Activated CD4-positive, alpha-beta T cell treated with anti-CD3 and anti-CD28 coated beads, Interleukin-2, amount 50 U/mL, for 1 hour (primary cell): ENCODE measurements at places on chromosomes 6 and 20.

DNA sequence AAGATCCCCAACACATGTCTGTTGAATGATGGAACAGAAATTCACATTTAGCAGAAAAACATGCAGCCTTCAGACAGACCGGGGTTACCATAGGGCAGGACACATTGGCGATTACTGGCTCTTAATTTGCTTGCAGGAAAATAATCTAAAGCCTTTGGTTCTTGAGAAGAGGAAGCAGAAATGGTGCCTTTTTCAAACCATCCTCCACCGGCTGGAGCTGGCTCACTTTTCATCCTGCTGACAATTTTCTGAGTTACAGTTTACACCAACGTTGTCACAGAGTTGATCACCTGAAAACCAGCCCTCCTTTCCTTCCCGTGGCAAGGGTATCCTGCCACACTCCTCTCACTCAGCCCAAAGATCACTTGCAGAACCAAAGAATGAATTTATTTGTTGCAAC is 32.6 kb downstream of the SF3B5 start:
- no peak for DNase-seq

- DNase-seq = no peak
Observed at GRCh38 chr20:665276-665675, 10.3 kb downstream of the SCRT2 start.

- no peak for DNase-seq
Observed at GRCh38 chr20:62993856-62994494, 12.8 kb downstream of the BHLHE23 start.

- no peak for DNase-seq
Observed at GRCh38 chr6:96844530-96844929, 7.3 kb upstream of the GPR63 start.

- DNase-seq = no peak
Observed at GRCh38 chr6:105459864-105460263, 57.0 kb upstream of the PREP start.

GRCh38 chr6:148491638-148492251 is 149.1 kb downstream of the SASH1 start:
- DNase-seq = no peak

DNA sequence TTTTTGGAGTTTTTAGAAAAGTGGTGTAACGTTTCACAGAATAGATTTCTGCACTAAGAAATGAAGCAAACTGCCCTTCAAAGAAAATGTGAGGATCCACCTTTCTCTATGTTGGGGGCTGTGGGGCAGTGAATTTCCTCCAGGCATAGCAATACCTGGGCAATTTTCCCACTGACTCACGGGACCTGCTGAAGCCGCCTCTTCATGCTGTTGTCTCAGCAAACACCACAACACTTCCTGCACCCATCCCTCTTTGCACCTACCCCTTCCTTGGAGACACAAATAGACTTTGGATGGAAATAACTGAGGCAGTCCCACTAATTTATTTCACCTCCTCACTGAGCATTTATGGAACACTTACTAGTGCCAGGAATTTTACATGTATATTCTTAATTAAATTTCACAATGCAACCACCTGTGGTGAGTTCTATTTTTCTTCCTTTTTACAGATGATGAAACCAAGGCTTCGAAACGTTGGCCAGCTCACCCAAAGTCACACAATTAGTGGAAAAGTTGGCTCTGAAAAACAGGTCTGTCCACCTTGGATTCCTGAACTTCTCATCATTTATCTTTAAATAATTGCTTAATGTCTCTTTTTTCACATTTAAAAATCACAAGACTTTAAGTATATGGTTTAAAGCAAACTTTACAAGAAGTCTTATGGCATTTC is 17.2 kb upstream of the ADGRF1 start:
- no peak for DNase-seq

DNA sequence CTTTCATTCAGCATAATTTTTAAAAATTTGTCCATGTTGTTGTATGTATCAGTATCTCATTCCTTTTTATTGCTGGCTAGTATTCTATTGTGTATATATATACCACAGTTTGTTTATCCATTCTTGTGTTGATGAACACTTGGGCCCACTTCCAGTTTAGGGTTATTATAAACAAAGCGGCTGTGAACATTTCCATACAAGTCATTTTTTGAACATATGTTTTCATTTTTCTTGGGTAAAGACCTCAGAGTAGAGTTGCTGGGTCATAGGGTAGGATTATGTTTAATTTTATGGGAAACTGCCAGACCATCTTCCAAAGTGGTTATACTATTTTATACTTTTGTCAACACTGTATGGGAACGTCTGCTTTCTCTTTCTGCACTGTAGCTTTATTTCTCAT is 55.3 kb downstream of the RBM24 start:
- DNase-seq = no peak

- DNase-seq = no peak
Observed at GRCh38 chr20:58054780-58055373, 173.6 kb downstream of the ANKRD60 start.

DNA sequence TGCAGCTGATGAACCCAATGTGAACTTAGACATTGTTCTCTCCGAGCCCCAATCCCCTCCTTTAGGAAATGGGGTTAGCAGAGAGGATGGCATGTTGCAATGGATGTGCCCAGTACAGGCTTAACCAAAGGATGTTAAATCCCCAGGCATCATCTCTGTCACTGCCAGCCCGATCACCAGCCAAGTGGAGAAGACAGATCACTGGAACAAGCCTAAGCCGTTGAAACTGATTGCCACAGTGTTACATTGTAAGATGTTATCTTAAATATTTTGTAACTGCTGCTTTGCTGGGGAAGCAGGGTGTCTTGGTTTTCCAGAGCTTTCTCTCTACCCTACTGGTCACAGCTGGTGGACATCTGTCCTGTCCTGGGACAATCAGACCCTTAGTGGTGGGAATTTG is 783.4 kb upstream of the CHD6 start:
- DNase-seq = no peak

- DNase-seq = no peak
Observed at GRCh38 chr6:33049323-33050013, 24.0 kb downstream of the HLA-DPA1 start.

DNA sequence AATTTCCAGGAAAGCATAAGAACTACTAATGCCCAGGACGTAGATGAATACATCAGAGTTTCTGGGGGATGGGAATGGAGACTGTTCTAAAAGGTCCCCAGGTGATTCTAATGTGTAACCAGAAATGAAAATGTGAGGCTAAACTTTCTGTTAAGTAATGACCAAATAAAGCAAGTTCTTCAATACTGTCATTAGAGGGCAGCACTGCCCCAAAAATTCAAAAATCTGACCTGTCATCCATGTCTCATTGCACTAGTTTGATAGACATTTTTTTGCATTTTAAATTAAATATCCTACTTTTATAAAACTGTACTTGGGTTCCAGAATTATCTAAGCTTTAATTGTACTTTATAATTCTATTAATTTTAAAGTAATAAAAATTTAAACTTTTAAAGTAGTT is 94.9 kb downstream of the RFX6 start:
- no peak for DNase-seq

DNA sequence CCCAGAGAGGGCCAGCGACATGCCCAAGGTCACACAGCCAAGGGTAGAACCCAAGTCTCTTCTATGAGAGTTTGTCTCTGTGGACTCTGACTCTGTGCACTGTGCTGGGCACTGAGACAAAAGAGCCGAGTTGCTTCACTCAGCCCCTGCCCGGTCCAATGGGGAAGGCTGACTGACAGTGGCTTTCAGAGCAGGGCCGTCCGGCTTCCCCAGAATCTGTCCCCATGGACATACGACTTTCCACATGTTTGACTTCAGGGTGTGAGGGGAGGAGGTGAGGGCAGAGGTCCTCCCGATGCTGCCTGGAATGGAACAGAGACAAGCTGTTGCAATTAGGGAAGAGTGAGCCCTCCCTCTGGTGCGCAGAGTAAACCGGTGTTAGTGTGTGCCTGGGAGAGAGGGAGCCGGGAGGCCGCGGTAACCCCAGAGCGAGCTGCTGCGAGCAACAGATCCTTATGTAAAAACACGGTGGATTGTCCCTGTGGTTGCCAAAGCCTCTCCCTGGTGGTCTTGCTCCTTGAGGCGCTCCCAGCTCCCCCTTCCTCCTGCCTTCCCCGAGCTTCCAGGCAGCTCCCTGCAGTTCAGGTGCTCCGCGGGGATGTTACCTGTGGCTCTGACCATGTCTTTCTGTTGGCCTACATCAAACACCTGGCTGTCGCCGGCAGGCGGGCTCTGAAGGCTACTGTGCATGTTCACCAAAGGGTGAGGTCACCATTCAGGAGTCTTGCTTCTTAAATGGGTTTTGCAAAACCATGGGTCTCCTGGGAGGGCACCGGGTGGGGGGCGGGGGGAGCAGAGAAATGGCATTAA is 672 bp downstream of the SIRPA start:
- DNase-seq = no peak

- no peak for DNase-seq
Observed at GRCh38 chr20:12695937-12696336, 312.8 kb upstream of the SPTLC3 start.

- no peak for DNase-seq
Observed at GRCh38 chr6:169935861-169936260, 184.4 kb downstream of the ERMARD start.

DNA sequence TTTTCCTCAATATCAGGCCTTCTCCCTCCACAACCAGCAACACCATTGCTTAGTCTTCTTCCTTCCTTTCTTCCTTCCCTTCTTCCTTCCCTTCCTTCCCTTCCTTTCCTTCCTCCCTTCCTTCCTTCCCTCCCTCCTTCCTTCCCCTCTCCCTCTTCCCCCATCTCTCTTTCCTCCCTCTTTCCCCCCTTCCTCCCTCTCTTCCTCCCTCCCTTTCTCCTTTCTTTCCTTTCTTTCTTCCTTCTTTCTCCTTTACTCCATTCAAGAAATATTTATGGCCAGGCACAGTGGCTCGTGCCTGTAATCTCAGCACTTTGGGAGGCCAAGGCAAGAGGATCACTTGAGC is 66.4 kb upstream of the SIRPA start:
- no peak for DNase-seq

DNA sequence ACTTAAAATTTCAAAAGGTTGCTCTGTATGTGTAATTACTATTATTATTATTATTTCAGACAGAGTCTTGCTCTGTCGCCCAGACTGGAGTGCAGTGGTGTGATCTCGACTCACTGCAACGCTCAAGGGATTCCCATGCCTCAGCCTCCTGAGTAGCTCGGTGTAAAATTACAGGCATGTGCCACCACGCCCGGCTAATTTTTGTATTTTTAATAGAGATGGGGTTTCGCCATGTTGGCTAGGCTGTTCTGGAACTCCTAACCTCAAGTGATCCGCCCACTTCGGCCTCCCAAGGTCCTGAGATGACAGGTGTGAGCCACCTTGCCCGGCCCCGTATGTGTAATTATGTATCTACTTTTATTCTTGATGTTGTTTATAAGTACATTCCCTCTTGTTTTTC is 65.3 kb upstream of the ZNF217 start:
- DNase-seq = no peak

DNA sequence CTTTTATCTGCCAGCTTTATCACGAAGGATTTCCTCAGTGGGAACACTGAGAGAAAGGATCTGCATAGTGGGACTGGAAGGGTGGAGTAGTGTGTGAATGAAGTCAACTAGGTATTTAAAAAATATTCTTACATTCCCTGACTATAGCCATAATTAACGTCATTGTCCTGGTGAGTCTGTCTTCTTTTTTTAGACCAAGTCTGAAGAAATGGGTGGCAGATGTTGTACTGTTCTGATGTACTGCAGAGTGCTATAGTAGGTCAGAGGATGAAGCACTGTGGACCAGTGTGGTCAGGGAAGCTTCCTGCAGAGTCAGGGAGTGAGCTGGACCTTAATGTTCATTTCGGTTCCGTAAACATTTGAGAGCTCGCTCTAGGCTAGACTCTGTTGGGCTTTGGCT is 11.9 kb downstream of the TULP4 start:
- no peak for DNase-seq

- peak; percentile 54 for DNase-seq
Observed at GRCh38 chr20:25148181-25148981, 47.1 kb upstream of the ENTPD6 start.

DNA sequence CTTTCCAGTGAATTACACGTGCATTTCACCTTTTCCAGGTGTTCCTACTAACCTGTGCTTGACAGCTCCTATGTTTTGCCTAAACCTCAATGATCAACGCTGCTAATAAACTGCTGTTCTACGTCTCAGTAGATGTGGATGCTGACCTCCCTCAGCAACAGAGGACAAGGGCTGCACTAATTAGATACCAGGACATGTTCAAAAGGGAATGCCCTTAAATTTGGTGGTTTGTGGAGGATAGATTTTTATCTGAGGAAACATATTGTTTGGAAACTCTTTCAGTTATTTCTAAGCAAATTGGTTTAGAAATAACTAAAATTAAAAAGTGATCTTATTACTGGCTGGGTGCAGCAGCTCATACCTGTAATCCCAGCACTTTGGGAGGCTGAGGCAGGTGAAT is 19.1 kb upstream of the ZDHHC14 start:
- DNase-seq = no peak

- DNase-seq = no peak
Observed at GRCh38 chr6:107021446-107022185, 6.4 kb upstream of the MTRES1 start.

DNA sequence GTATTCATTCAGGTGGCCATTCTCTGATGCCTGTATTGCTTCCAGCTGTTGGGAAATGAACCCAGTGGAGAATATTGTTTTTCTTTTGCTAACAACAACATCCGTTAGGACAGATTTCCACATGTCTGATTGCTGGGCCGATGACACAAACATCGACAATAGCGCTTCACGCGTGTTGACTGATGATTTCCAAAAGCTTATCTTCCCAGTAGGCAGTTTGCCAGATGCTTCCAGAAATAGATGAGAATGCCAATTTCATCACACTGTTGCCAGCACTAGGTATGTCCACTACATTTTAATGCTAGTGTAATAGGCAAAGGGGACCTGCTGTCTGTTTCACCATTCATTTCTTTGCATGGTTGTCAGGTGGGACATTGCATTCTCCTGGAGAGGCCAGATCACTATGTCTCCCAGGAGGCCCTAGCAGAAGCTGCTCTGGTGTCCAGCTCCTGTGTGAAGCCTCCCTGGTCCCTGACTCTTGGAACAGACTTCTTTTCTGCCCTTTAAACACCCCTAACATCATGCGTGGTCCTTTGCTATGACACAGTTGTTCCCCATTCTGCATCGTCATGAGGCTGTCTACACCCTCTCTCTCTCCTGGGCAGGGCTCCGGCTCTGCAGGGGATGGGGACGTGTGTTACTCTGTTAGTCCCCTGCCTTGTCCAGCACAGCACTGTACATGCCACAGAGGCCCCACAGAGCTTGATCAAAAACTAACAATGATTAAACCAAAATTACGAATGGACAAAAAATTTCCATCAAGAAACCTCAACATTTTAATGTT is 181.6 kb downstream of the CDH26 start:
- DNase-seq = no peak
